Activated CD4-positive, alpha-beta T cell treated with anti-CD3 and anti-CD28 coated beads, Interleukin-2, Interleukin-6, amounts not matched to agents 100 ng/mL and 50 ng/mL, durations not matched to agents 16 hours and 8 hours (primary cell): ENCODE measurements at places on chromosomes 11 and 22.

- DNase-seq: no peak
These were observed 13.3 kb downstream of the CHST1 start for GRCh38 chr11:45651841-45652749.

GRCh38 chr11:77262803-77263202, 38.7 kb downstream of the GDPD4 start:
- no peak for DNase-seq

DNA sequence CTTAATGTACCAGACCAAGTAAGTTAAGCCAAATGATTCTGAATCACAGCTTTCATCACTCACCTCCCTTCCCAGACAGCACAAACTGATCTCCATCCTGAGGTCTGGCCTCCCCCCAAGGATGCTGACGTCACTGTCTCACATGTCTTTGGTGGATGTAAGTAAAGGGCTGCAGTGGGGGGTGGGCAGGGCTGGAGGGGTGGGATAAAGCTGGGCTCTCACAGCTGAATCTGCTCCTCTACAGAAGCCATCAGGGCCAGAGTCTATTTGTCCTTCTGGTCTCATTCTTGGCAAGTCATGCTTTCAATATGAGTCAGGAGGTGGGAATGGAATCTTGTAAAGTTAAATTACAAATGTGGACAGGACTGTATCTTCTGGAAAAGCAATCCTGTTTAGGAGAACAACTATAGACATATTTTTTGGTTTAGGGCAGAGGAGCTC, 32.7 kb downstream of the P4HA3 start:
- no peak for DNase-seq

DNA sequence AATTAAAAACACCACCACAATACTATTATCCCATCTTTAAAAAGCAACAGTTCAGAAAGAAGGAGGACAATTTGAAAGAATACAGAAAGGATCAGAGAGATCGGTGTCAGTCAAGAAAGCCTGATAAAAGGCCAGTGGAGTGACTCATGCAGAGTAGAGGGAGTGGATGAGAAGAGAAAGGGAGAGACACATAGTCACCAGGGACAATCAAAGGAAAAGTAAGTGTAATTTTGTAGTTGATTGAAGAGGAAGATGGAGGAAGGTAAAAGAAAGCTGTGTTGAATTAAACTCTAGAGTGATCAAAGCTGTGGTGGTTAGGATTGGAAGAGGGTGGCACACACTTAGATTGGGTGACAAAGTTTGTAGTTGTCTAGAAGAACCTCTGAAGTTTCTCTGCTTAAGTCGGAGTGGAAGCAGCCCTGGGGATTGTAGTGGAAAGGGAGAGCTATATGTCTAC, 14.1 kb downstream of the SPECC1L start:
- DNase-seq: peak; percentile 41

GRCh38 chr22:42946546-42947198, 68.3 kb downstream of the PACSIN2 start:
- DNase-seq: no peak

DNA sequence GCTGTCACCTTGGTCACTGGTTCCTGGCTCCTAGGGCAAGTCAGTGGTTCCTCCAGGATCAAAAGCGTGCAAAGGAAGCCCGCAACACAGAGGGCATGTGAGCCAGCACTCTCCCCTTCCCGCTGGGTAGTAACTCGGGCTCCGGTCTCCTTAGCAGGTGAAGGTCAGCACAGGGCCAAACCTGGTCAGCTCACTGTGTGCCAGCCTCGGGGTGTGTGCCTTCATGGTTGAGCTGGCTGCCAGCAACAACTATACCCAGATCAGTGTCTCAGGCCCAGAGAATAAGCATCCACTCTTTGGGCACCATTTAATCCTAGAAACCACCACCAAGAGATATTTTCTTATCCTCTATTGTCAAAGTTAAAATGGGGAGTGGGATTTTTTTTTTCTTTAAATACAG, 16.1 kb upstream of the CCDC86 start:
- DNase-seq: no peak

DNA sequence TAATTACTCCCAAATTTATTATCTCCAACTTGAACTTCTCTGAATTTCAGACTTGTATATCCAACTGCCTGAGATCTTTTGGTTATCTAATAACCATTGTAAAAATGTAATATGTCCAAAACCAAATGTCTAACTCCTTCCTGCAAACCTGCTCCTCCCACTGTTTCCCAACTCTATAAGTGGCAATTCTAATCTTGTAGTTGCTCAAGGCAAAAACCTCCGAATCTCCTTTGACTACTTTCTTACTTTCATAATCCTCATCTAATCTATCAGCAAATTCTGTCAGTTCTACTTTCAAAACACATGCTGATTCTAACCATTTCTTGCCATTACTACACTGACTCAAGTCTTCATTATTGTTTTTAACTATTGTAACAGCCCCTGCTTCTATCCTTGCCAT, 55.7 kb downstream of the FAM168A start:
- no peak for DNase-seq

DNA sequence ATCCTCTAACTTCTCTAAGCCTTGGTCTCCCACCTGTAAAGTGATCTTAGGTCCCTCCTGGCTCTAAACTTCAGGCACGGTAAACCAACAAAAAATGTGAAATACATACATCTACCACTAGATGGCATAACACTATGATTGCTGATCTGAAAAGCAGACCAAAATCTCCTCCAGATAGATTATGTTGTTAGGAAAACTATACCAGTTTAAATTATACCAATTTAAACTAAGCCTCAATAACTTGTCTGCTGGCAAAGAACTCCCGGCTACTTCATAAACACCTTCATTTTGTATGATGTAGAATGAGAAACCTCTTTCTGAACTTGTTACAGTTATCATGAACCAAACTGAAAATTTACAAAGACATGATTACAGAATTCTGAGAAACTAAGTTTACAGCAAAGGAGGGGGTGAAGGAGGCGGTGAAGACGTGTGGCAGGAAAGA, 85.9 kb downstream of the SBF2 start:
- DNase-seq: peak; percentile 55

DNA sequence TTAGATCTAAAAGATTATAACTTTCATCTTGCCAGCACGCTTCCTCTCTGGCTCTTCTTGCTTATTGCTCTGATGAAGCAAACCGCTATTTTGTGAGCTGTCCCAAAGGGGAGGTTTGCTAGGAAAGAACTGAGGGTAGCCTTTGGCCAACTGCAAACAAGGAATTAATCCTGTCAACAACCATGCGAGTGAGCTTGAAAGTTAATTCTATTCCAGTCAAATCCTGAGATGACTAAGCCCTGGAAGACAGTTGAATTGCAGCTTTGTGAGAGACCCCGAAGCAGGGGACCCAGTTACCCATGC, 10.3 kb upstream of the RNF141 start:
- DNase-seq: no peak

- DNase-seq: no peak
These were observed 14.6 kb downstream of the SEC14L6 start for GRCh38 chr22:30531651-30532608.

DNA sequence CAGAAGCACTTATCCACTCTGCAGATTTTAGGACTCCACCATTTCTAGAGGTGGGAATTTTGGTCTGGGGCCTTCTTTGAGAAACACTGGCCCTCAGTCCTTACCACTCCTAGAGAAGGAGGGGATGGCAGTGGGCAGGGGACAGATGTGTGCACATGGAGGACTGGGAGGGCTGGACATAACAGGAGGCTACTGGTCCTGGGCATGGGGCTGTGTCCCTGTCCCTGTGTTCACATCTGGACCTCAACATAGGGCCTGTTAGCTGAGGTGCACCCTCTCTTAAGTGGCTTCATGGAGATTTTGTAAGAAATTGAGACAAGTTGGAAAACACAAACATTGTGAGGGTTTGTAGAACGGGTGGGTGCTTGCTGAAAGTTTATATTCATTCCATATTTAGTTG, 103.4 kb downstream of the ATXN10 start:
- no peak for DNase-seq

GRCh38 chr11:117479372-117479771, 151.7 kb downstream of the CEP164 start:
- DNase-seq: peak; percentile 32

- DNase-seq: no peak
These were observed 182.2 kb upstream of the SYT13 start for GRCh38 chr11:45468267-45468856.

- no peak for DNase-seq
These were observed 27.7 kb upstream of the SMCO4 start for GRCh38 chr11:93570759-93571413.

DNA sequence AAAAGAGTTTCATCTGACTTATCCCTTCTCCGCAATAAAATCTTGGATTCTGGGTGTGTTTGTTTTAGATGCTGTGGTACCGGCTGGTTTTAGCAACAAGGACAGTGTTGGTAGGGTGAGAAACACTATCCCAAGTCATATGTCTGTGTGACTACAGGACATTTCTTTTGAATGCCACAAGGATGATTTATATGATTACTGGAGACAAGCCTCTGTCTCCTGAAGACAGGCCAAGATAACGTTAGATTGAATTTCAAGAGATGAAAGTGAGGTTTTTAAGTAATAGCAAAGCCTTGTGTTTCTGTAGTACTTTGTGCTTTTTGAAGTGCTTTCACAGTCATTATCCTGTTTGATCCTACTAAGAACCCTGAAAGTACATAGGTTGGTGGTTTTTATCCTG, 101.6 kb downstream of the COMMD9 start:
- no peak for DNase-seq

- DNase-seq: no peak
These were observed 18.8 kb downstream of the MCM5 start for GRCh38 chr22:35418731-35419130.

DNA sequence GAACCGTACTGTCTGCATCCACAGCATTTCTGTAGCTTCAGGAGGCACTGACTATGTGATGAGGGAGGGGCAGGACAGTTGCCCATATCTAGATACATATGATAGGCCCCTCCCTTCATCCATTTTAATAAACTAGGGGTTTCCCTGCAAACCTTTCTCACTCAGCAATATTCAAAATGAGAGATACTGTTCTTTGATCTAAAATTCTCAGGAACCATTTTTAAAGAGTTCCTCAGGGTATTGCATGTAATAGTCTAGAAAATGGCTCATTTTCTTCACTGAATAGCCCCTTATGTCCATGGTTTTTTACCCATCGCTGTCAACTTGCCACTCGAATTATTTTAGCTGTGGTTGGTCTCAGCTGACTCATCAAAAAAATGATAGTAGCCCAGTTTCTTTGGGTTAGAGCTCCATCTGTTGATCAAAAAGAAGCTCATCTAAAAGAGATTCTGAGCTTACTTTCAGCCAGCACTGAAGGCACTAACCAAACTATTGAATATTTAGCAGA, 37.0 kb upstream of the DNAJB7 start:
- peak; percentile 68 for DNase-seq

- DNase-seq: peak; percentile 1
These were observed 444.4 kb downstream of the DLG2 start for GRCh38 chr11:85182441-85183387.

GRCh38 chr11:116336540-116336939, 436.2 kb downstream of the BUD13 start:
- no peak for DNase-seq

GRCh38 chr11:65427691-65428577, 5.3 kb downstream of the NEAT1 start:
- DNase-seq: peak; percentile 74
